SK-N-SH treated with all-trans-retinoic acid at 6 μM for 48 hours (cell line): ENCODE measurements at places on chromosomes 5 and 9.

DNA sequence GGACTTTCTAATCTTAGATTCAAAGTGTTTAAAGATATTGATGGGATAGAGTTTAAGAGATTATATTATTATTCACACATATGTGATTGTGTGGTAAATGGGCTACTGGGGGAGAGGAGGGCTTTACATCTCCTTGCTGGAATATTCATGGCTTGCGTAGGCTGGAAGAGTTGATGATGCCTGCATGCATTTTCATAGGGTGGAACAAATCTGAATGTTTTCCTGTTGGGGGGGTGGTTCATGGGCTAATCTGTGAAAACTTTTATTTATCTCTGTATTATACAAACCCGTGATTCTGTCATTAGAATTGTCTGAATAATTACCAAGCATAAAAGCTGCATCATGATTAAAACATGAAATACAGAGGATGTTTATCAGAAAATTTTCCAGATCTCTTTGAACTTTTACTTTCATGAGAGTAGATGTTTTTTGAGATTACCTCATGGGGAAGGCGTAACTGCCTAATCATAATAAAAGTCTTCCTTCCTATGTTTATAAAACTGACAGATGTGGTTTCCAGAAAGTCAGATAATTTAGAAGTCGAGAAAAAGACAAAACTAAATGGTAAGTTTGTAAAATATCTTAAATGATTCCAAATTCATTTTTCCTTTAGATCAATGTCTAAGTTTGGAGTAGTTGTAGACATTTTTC lies 1185.4 kb upstream of the SEMA6A start:
- no peak for ATAC-seq

DNA sequence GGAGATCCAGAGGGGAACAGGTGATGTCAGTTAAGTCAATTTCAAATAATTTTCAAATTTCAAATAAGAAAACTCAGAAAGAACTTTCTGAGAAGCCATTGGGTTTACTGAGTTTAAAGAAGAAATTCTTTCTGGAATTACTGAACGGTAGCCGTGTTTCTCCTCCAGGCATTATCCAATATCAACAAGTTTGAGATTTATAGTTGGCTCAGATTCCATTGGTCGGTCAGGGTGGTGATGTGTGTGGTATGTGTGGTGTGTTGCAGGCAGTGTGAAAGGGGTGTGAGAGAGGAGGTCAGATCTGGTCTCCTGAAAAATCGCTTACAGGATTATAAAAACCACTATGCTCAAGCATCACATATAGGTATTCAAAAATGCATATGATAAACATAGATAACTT lies 60.1 kb downstream of the PDE4D start:
- no peak for ATAC-seq

DNA sequence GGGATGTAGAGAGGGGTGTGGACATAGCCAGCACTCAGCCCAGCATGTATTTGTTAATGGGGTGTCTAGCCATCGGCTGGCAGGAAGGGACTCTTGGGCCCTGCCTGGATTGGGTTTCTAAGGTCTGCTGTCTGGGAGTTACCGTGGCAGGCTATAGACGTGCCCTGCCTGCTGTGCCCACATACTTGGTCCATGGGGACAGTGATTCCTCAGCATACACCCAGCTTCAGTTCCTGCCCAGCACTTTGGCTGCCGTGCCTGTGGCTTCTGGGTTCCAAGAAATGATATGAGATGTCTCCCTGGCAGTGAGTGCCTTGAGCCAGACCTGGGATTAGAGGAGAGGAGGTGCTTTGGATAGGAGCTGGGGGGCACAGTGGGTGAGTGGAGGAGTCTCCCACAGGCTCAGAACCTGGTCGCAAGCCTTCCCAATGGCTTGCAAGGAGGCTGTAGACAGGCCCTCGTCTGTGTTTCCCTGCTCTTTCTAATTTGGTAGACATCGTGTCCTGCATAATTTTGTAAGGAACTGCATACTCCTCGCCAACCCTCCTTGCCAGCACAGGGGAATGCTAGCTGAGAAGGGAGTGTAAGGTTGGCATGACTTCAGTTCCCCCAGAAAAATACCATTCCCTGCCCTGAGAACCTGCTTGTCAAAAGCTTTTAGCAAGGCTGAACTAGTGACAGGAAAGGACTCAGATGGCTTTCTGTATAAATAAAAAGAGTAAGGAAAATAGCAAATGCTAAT lies 287.9 kb downstream of the ZSWIM6 start:
- ATAC-seq = no peak

GRCh38 chr5:32277798-32278197 lies 34.9 kb downstream of the MTMR12 start:
- ATAC-seq = no peak

GRCh38 chr5:14708551-14708950 lies 44.0 kb downstream of the OTULIN start:
- ATAC-seq = no peak

DNA sequence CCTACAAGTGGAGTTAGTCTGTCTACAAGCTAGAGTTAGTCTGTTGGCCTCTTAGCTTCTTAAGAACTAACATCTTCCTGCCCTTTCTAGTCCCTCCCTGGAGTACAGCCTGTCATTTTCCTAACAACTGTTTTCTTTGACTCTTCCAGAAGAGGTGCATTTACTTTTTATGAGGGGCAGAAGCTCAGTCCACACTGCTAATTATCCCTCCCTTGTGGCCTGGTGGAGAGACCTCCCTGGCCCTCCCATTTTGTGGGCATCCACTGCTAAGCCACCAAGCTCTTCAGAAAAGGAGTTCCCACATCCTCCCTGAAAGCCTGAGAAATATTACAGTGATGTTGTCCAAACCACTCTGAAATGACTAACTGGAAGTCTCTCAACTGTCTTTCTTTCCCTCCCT lies 8.0 kb downstream of the MAP1B start:
- ATAC-seq = no peak

GRCh38 chr5:154197801-154198491 lies 7.4 kb downstream of the GALNT10 start:
- ATAC-seq = no peak

- ATAC-seq = no peak
These were observed 116.6 kb downstream of the LPAR1 start for GRCh38 chr9:110921705-110922104.

GRCh38 chr9:123353984-123354591 lies 1.9 kb upstream of the CRB2 start:
- ATAC-seq = peak; percentile 90
